ENCODE measurements at places on chromosomes 7 and 10.

GRCh38 chr7:98213296-98213887, 2.2 kb downstream of the BHLHA15 start:
- no peak for DNase-seq

DNA sequence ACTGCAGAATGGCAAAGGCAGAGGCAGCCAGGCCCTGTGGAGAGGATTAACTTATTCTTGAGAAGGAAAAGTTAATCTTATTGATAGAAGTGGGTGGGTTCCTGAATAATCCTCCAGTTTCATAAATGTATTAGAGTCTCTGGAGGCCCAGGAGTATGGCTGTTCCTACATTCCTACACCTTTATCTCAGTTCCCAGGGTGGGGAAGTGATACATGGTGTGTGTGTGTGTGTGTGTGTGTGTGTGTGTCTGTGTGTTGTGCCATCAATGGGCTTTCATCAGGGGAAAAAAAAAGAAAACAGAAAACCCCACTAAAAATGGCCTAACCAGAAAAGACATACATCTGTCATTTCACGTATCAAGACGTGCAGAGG, 22.0 kb upstream of the GSDME start:
- DNase-seq, result no peak

GRCh38 chr7:103593691-103594090, 147.7 kb upstream of the SLC26A5 start:
- DNase-seq, result no peak

GRCh38 chr7:91142743-91143142, 121.5 kb upstream of the FZD1 start:
- DNase-seq, result no peak

- DNase-seq, result no peak
Measured at GRCh38 chr10:1116051-1116450, 59.9 kb downstream of the WDR37 start.

GRCh38 chr7:143493751-143494150, 16.1 kb downstream of the TAS2R41 start:
- DNase-seq, result no peak

DNA sequence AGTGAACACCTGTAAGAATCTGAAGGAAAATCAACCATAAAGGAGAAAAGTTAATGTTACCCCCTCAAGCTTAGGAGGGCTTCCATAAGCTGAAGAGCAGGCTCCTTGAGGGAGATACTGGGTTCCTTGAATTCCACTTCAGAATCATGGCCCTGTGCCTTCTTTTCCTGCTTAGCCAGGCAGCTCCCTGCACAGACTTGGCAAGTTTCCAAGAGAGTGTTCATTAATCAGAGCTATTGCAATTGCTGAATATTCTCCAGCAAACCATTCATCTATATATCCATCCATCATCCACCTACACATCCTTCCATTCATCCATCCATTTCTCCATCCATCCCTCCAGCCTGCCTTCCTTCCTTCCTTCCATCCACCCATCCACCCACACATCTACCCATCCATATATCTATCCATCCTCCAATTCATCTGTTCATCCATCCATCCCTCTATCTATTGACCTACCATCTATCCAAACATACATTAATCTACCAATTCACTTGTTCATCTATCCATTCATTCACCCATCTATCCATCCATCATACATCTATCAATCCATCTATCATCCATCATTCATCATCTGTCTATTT, 574.4 kb downstream of the PTPRN2 start:
- DNase-seq, result no peak
